NCI-H1417 (cell line): ENCODE measurements at places on chromosomes 1 and 21.
A peak's percentile ranks its signal among the peaks of the same experiment; 100 is the strongest.

GRCh38 chr1:31812158-31812829, 3.5 kb downstream of the SPOCD1 start:
- no peak for DNase-seq

DNA sequence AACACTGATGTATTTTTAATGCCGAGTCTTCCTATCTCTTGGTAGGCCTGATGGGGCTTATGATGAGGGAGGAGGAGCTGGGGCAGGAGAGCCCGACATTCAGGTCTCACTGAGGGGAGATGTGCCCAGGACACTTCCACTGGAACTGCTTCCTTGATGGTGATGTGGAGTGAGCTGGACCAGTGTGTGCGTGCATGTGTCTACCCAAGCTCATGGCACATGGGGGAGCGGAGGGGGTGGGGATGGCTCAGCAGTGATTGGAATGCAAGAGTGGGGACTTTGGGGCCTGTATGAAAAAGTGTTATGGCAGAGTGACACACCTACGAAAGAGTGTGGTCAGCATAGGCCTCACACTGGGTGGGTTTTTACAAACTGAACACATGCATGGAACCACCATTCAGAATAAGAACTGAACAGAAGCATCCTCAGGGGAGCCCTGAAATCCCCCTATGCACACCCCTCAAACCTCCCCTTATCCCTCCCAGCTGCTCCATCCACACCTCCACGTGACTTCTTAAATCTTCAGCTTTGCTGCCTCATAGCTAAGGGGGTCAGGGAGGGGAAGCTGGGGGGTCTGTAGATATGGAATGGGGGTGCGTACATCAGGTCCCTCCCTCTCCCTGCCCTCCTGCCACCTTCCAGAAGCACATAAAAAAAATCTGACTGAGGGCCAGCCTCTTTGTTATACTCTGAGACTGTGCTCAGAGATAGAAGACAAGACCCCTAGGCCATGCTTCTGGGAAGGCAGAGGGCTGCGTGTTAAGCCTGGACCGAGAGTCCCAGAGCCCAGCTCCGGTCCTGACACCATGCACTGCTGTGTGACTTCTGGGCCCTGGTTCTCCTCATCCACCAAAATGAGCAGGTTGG, 11.6 kb downstream of the IL6R start:
- DNase-seq = no peak

- no peak for DNase-seq
These were observed 2.6 kb downstream of the TBCE start for GRCh38 chr1:235369802-235370201.

- DNase-seq = no peak
These were observed 642 bp upstream of the PARP1 start for GRCh38 chr1:226408285-226409184.

GRCh38 chr1:173020138-173020750, 30.5 kb downstream of the TNFSF18 start:
- no peak for DNase-seq

- no peak for DNase-seq
These were observed 110.2 kb upstream of the APP start for GRCh38 chr21:26280775-26281174.

DNA sequence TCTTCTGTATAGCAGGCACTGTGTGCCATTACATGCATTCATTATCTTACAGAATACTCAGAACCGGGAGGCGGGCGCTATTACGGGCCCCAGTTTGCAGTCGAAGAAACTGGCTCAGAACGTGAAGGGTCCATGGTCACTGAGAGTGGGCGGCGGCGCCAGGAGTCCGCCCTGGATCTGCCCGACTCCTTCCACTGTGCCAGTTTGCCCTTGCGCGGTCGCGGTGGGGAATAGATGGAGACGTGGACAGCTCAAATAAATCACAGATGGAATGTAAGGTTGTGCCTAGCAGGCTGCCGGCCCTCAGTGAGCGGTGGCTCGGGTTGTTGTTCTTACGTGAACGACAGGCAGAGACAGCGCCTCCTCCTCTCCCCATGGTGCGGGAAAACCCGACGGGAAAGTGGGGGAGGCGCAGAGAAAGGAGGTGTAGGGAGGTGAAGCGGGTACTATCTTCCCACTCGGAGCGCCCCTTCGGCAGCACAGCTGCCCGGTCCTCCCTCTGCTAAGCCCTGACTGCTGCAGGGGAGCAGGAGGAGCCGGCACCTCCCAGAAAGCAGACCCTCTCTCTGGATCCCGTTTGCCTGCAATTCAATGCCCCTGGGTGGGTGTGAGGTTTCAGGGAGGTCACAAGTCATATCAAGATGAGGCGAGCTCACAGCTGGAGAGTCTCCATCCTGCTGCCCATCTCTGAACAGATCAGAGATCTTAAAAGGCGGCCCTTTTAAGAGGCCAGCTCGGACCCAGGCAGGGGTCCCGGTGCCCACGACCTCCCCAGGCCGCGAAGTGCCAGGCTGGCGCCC, 1.1 kb downstream of the COL9A2 start:
- DNase-seq = peak; percentile 56

DNA sequence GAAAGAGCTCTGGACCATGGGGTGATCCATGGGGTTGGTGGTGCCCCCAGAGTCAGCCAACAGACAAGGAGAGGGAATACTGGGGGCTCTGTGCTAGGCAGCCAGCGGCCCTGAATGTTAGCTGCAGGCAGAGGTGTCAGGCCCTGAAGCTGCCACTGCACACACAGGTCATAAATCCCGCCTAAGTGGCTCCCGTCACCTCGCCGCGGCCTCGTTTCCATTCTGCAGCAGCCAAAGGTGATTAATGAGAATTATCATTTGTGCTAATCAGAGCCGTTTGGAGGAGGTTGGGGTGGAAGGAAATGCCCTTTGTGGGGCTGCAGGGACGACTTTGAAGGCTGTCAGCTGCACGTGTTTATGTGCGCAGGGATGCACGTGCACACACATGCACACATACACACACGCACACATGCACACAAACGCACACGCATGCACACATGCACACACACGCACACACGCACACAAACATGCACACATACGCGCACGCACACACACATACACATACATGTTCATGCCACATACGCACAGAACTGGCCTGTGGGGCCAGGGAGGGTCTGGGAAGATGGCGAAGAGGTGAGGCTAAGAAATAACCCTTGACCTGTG, 88.8 kb upstream of the ARHGEF16 start:
- no peak for DNase-seq

- DNase-seq = no peak
These were observed 12.0 kb downstream of the TSHB start for GRCh38 chr1:115041654-115042053.

- no peak for DNase-seq
These were observed 3.2 kb upstream of the BEST4 start for GRCh38 chr1:44790968-44791801.

DNA sequence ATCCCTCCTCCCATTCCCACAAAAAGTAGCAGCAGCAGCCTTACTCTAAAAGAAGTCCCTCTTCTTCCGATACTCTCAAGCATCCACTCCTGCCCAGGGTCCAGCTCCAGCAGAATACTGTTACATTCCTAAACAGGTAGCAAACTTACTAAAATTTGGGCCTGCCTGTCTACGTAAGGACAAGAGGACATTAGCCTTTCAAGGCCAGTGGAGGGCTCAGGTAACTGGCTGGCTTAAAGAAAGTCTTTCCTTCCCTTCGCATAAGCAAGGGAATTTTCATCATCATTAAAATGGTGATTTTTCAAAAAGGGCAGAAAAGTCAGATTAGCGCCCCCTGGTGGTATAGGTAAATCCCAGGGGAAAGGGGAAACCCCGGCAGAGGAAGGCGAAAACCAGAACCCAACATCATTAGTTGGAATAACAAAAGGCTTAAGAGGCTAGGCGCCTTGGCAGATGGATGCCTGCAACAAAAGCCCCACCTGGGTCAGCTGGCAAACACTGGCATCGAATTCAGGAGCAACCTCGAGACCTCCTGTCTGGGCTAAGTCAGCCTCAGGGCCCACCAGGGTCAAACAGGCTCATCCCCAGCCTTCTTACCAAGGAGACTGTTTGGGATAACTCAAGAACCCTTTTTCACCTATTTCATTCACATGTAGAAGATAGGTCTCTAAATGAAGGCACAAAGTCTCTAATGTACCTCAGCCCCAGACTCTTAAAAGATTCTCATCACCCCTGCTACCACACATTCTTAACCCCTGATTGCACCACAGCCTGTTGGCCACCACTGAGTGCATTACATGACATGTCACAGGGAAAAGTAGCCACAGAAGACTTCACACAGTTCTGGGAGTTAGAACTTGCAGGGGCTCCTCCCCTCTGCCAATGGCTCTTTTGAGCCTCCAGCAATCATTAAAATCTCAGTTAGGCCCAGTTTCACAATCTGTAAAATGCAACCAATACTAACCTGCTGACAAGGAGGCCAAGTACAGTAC, 36.7 kb downstream of the ERI3 start:
- DNase-seq = peak; percentile 13

DNA sequence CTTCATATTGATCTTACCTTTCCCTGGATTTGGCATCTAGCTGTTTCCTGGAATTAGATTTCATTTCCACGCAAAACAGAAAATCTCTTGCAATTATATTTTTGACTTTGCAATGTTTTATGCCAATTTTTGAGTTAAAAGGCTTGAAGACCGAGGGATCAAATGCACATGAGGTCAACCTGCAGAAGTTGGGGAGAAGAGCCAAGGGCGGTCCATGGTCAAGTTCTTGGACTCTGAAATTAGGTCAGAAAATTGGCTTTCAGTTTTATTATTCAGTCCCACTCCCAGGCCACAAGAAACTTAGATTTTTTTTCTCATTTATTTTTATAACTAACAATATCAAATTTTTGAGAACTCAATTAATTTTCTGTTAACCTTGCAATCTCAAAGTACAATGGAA, 499.1 kb upstream of the USP24 start:
- no peak for DNase-seq

DNA sequence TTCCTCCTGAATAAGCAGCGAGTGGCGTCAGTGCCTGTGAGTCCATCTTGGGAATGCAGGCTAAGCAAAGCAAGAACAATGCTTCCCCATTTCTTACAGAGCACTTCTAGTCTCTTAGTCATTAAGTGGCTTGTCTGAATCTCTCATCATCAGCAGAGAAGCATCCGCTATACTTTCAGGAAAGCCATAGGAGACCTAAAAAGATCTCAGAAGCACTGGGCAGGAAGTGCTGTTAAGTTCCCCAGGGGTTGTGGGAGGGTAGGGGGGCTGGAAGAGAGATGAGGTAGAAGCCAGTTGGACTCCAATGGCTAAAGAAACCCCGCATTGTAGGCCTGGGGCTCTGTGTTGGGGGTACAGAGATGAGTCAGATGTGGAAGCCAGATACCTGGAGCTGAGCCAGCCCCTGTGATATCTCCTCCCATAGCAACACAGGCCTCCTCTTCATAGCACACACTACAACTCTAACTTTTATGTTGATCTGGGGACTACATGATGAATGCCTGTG, 44.9 kb downstream of the SYT6 start:
- DNase-seq = no peak

GRCh38 chr1:150720098-150720497, 597 bp downstream of the HORMAD1 start:
- DNase-seq = no peak

DNA sequence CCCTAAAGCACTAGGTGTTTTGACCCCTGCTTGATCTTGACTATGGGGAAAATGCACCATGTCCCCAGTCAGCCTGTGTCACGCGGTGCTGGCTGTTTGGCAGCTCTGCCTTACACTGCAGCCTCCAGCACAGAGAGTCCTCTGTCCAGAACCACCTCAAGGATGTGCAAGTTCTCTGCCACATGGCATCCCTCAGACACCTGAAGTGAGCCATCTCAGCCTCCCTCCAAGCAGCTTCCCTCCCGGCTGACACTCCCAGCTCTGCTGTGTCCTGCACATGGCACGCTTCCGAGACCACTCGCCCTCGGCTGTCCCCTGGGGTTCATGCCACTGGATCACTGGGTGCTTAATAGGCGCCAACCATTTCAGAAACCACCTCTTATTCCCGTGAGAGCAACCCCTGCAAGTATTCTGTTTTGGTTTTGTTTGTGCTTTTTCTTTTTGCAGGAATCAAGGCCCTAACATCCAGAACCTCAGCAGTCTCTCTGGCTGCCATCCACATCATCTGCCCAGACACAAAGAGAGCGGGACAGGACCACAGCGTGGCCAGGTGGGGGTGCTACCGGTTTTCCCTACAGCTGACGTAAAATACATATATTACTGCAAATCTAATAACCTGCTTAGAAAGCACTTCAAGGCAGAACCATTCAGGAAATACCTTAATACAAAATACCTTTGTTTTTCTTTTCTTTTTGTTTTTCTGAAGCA, 45.7 kb downstream of the CAPZB start:
- no peak for DNase-seq

DNA sequence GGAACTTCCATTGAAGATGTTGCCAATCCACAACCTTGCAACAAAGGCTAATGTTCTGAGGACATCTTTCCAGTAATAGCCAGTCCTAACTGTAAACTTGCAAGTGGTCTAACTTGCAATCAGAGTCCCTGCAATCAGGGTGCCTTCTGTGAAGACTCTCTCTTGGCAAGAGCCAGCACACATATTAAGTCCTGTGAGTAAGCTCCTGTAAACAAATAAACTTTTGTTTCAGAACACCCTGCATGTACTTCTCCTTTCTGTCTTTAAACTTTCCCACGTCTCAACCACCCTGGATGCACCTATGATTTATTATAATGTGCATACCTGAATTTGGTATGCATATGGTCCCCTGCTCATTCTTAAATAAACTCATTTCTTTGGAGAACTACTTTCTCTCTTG, 9.1 kb downstream of the GBP7 start:
- DNase-seq = no peak

DNA sequence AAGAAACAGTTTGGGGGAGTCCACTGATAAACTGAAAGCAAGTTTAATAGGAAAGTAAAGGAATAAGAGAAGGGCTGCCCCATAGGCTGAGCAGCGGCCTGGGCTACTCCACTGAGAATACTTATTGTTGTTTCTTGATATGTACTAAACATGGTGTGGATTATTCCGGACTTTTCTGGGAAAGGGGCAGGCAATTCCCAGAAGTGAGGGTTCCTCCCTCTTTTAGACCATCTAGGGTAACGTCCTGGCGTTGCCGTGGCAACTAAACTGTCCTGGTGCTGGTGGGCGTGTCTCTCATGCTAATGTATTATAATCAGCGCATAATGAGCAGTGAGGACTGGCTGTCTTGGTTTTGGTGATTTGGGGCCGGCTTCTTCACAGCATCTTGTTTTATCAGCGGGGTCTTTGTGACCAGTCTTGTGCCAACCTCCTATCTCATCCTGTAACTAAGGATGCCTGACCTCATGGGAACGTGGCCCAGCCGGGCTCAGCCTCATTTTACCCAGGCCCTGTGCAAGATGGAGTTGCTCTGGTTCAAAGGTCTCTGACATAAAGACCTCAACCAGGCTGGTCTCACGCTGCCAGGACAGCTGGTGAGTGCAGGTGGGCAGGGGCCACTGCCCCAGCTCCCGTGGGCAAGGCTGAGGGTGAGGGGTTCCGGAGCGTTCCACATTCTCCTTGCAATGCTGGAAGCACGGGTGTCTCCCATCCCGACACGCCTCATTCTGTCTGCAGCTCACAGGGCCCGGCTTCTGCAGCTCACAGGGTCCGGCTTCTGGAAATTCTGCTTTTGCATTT, 19.6 kb upstream of the C1orf159 start:
- peak; percentile 15 for DNase-seq

- no peak for DNase-seq
These were observed 16.5 kb upstream of the UBE2U start for GRCh38 chr1:64186898-64187280.

GRCh38 chr1:39819091-39819812, 30.6 kb upstream of the BMP8B start:
- DNase-seq = no peak
